ENCODE measurements at places on chromosomes 2 and 18. TPM values are rescaled to one million over a fixed set of nuclear protein-coding genes. Genes with fewer than 3 reads are reported as not detected.
A peak's percentile ranks its signal among the peaks of the same experiment; 100 is the strongest.

The GALNT3 gene
- not detected for total RNA-seq

DNA sequence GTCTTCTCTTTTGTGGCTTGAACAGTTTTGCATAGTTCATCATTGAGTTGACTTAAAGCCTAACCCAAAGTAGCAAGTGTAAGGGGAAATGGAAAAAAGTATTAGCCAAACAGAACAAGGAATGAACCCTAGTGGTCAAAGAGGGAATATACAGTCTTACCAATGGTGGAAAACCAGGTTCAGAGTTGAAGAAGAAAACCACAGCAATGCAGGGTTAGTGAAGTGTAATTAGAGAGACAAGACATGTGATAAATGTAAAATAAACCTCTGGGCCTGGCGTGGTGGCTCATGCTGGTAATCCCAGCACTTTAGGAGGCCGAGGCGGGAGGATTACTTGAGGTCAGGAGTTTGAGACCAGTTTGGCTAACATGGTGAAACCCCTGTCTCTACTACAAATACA lies 2.4 kb downstream of the TTN start:
- H3K4me3 ChIP-seq = peak overlapping the region; percentile 74
- DNase-seq = peak; percentile 65
- peaks cover 50% of the 10 kb centered on the region for H3K4me1 ChIP-seq
- peak overlapping the region; percentile 99 for H3K27ac ChIP-seq
- H3K27me3 ChIP-seq = no peaks in the 10 kb centered on the region

The MAP3K2 gene
- total RNA-seq = 41.3 TPM

DNA sequence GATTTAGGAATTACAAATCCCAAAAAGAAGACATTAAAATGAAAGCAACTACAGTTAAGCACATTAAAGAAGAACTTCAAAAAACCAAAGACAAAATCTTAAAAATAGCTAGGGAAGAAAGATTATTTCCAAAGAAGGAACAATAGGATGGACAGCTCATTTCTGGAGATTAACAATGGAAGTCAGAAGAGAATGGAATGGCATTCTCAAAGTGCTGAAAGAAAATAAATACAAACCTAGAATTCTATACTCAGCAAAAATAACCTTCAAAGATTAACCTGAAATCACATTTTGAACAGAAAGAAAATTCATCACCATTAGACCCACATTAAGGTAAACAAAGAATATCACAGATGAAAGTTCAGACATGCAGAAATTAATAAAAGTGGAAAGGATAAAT lies 229.2 kb downstream of the HDAC4 start:
- H3K27ac ChIP-seq = no peak overlapping the region
- no peaks in the 10 kb centered on the region for H3K27me3 ChIP-seq
- peaks cover 7% of the 10 kb centered on the region for H3K4me1 ChIP-seq
- H3K4me3 ChIP-seq = no peak overlapping the region
- H3K36me3 ChIP-seq = no peaks in the 10 kb centered on the region
- DNase-seq = no peak

The CRYGD gene
- not detected for total RNA-seq

GRCh38 chr18:63757541-63757940 lies 17.7 kb upstream of the SERPINB7 start:
- no peaks in the 10 kb centered on the region for H3K36me3 ChIP-seq
- H3K4me3 ChIP-seq = no peak overlapping the region
- H3K27ac ChIP-seq = no peak overlapping the region
- H3K27me3 ChIP-seq = no peaks in the 10 kb centered on the region
- no peak for DNase-seq

The MFSD2B gene
- not detected for total RNA-seq

The ACMSD gene
- total RNA-seq = not detected

GRCh38 chr2:144693179-144693578 lies 173.3 kb upstream of the ZEB2 start:
- no peak overlapping the region for H3K4me3 ChIP-seq
- no peaks in the 10 kb centered on the region for H3K4me1 ChIP-seq
- H3K27me3 ChIP-seq = no peaks in the 10 kb centered on the region
- no peaks in the 10 kb centered on the region for H3K36me3 ChIP-seq
- H3K27ac ChIP-seq = no peak overlapping the region

The GPR75 gene
- 0.80 TPM for total RNA-seq

GRCh38 chr18:54762386-54762785 lies 65.9 kb upstream of the RAB27B start:
- DNase-seq = no peak
- no peaks in the 10 kb centered on the region for H3K4me1 ChIP-seq
- no peak overlapping the region for H3K4me3 ChIP-seq

The ATOH8 gene
- total RNA-seq = 122 TPM

- H3K4me3 ChIP-seq = no peak overlapping the region
- H3K4me1 ChIP-seq = peaks cover 34% of the 10 kb centered on the region
- H3K36me3 ChIP-seq = no peaks in the 10 kb centered on the region
- no peaks in the 10 kb centered on the region for H3K27me3 ChIP-seq
- H3K27ac ChIP-seq = peak overlapping the region; percentile 22
These were observed 162.7 kb upstream of the NT5C1B start for GRCh38 chr2:18752022-18752493.

GRCh38 chr2:119059287-119059686 lies 99.3 kb downstream of the C1QL2 start:
- H3K4me1 ChIP-seq = no peaks in the 10 kb centered on the region
- no peak overlapping the region for H3K4me3 ChIP-seq
- no peaks in the 10 kb centered on the region for H3K36me3 ChIP-seq
- no peaks in the 10 kb centered on the region for H3K27me3 ChIP-seq
- no peak for DNase-seq

GRCh38 chr2:137444970-137445369 lies 519.3 kb upstream of the HNMT start:
- no peak for DNase-seq
- H3K27me3 ChIP-seq = no peaks in the 10 kb centered on the region
- no peak overlapping the region for H3K27ac ChIP-seq
- no peaks in the 10 kb centered on the region for H3K4me1 ChIP-seq
- H3K4me3 ChIP-seq = no peak overlapping the region
- no peaks in the 10 kb centered on the region for H3K36me3 ChIP-seq

GRCh38 chr2:65046633-65047407 lies 9.4 kb upstream of the CEP68 start:
- no peaks in the 10 kb centered on the region for H3K4me1 ChIP-seq
- H3K36me3 ChIP-seq = no peaks in the 10 kb centered on the region
- no peaks in the 10 kb centered on the region for H3K27me3 ChIP-seq

DNA sequence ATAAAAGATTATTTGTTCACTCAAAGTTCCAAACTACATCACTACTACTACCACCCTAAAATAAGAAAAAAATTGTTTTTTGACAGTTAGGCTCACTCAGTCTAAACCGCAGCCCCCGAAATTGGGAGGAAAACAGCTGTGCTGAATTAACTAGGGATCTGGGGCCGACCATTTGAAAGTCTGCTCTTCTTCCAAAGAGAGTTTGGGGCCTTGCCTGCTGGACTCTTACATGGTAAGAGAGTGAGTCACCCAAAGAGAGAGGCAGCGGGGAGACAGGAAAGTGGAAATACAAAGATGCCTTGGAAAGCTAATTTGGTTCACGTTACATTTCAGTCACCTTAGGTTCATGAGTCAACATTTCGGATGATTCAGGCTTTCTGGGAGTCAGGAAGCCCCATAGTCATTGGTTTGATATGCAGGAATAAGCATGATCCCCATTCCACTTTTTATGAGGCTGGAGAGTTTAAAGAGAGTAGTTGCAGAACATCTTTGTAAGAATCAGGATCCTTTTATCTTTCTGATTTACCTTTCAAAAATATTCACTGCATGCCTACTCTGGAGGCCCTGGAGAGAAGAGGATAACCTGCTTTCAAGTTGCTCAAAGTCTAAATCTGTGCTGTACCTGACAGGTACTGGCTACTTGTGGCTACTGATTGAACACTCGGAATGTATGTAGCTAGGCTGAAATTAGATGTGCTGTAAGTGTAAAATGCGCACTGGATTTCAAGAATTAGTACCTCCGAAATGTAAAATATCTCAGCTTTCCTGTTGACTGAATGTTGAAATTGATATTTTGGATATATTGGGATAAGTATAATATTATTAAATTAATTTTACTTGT lies 995 bp upstream of the RTN4 start:
- H3K36me3 ChIP-seq = no peaks in the 10 kb centered on the region
- no peaks in the 10 kb centered on the region for H3K27me3 ChIP-seq
- H3K27ac ChIP-seq = peak overlapping the region; percentile 96
- peak overlapping the region; percentile 85 for H3K4me3 ChIP-seq
